ENCODE measurements at places on chromosomes 13 and 19.

DNA sequence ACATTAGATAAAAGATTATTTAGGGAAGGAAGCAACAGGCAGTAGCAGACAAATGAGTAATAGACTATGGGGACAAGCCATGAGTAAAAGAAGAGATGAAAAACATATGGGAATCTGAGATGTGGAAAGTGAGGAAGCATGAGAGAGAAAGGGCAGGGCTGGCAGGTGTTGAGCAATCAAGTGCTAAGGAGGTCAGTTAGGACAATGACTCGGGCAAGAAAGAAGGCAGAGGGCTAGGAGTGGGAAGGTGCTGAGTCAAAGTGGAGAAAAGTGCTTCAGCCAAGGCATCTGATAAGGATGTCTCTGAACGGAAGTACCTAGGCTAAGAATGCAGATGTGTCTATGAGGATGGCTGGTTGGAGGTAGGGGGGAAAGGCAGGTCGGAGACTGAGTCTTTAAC is 291.9 kb upstream of the HTR2A start:
- no peak for DNase-seq

DNA sequence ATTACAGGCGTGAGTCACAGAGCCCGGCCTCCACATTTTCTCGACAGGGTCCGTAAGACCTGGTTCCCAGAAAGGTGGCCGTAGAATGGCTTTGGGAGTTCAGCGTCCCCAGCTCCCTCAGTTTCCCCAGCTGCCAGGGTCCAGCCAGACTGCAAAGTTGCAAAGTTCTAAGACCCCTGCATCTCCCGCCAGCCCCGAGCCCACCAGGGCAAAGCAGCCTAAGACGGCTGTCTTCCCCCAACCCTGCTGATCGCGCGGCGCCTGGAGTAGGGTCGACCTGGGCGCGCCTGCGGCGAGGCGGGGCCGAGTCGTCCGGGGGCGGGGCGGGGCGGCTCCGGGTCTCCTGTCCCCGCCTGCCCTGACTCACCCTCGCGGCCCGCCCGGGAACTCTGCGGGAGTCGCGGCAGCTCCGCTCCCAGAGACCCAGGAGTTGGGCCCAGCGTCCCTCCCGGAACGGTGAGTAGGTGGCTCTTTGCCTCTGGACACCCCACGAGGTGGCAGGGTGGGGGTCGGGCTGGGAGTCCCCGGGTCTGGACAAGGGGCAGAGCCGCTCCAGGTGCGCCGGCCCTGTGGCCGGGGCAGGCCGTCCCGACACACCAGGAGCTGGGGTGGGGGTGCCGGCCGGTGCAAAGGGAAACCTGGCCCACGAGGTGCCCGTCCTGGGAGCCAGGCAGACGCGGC is at the start of gene LRRC8E:
Gene LRRC8E, plus strand, starts transcription at position 366 of the 681 bp plus-strand sequence. CDS start 7,094 bp downstream, outside the sequence.
- no peak for DNase-seq

- DNase-seq = no peak
These were observed 9.3 kb downstream of the MUC16 start for GRCh38 chr19:9000933-9001332.

DNA sequence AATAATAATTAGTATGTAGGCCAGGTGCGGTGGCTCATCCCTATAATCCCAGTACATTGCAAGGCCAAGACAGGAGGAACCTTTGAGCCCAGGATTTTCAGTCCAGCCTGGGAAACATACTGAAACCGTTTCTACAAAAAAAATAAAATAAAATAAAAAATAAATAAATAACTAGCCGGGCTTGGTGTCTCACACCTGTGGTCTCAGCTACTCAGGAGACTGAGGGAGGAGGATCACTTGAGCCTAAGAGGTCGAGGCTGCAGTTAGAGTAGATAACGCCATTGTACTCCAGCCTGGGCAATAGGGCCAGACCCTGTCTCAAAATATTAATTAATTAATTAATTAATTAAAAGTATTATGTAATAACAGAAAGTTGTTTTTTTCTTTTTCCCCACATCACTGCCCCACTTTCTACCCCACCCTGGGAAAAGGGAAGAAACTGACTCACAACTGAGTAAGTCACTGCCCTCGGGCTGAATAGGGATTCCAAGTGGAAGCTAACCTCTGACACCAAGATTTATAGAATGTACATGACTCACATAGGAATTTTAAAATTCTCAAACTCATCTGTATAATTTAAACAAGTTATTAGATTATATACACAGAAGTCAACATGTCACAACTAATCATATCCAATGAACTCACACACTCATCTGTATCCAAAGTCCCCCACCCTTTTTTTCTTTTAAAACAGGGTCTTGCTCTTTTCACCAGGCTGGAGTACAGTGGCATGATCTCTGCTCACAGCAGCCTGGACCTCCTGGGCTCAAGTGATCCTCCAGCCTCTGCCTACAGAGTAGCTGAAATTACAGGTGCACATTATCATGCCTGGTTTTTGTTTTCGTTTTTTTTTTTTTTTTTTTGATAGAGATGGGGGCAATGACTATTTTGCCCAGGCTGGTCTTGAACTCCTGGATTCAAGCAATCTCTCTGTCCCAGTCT is 12.5 kb downstream of the ZNF611 start:
- DNase-seq = no peak

DNA sequence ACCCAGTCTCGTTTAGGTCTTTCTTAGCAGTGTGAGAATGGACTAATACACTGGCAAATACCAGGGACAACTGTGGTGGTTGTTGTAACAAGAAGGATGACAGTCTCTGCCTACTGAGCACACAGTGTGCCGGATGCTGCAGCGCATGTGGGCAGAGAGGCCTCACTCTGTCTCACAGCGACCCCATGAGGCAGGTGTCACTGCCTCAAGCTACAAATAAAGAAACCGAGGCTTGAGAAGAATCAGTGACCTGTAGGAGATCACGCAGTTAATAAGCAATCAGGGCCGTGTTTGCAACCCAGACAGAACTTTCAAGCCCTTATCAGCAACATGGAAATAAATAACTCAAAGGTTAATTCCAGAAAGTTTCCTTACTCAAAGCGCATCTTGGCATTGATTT is 40.5 kb upstream of the GAS6 start:
- no peak for DNase-seq

DNA sequence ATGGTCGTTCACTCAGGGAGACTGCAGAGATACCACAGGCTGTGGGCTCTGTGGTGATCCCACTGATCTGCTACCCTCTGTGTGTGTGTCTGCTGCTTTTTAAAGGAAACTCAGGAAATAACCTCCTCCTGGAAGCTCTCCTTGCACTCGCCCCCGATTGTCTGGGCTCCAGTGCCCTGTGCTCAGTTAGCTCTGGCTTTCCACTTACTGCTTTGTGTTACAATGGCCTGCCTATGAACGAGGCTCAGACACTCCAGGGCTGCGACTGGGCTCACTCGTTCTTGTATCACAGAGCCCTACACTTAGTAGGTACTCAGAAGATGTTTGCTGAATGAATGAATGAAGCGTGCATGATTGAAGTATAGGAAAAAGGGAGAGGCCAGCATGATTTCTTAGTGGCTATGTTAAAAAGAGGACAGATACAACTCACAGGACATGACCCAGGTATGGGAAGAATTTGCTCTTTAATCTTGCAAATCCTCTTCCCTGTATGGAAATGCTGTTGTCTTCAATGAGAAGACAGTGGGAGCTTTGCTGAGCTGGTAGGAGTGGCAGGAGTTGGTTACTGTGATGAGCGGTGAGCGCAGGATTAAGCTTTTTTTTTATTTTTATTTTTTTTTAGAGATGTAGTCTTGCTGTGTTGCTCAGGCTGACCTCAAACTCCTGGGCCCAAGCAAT is 26.4 kb downstream of the B3GLCT start:
- DNase-seq = no peak

DNA sequence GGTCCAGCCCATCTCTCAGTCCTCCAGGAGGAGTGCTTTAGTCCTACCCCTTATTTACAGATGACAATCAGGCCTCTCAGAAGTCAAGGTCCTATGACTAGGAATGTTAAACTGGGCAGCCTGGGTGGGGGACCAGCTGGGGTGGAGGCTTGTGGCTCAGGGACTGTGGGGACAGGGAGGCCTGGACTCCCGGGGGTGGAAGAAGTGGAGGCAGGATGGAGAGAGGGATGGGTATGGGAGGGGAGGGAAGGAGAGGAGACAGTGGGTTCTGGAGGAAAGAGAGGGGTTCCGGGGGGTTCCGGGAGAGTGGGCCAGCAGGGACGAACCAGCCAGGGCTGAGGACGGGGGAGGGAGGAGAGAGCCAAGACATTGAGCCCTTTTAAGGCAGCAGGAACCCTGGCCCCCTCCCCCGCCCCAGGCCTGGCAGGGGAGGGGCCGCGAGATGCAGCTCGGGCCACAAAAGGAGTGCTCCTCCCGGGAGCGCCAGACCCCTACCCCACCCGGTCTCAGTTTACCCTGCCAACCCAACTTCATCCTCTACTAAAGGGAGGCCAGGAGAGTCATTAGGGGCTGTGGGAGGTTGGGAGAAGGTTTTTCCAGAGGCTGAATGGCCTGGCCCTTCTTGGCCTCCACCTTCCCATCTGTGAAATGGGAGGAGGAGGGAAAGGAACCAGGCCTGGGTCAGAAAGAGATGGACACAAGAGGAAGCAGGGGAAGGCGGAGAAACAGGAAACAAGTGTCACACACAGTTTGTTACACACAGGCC is 1.7 kb downstream of the DMPK start:
- no peak for DNase-seq

DNA sequence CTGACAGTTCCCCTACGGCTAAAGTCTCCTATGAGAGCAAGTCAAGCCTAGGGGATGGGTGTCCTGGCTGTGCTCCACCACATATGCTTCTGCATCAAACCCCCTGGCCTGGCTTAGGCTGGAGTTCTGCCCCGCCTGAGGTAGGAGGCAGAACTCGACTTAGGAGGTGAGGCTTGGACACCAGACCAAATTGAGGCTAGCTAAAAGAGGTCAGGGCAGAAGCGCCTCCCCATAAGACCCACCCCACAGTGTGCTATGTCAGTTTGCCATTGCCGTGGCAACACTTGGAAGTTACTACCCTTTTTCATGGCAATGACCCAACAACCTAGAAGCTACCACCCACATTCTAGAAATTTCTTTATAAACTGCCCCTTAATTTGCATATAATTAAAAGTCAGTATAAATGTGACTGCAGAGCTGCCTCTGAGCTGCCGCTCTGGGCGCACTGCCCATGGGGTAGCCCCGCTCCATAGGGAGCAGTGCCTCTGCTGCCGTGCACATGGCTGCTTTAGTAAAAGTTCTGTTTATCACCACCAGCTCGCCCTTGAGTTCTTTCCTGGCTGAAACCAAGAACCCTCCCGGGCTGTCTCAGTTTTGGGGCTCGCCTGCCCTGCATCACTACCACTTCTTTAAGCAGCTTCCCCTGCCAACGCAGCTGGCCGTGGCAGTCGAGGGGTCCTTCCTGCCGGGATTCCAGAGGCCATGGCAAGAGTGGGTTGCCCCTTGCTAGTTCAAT is 20.2 kb downstream of the AP1M1 start:
- DNase-seq = no peak

- no peak for DNase-seq
These were observed 27.1 kb upstream of the SLC7A9 start for GRCh38 chr19:32896516-32897214.

DNA sequence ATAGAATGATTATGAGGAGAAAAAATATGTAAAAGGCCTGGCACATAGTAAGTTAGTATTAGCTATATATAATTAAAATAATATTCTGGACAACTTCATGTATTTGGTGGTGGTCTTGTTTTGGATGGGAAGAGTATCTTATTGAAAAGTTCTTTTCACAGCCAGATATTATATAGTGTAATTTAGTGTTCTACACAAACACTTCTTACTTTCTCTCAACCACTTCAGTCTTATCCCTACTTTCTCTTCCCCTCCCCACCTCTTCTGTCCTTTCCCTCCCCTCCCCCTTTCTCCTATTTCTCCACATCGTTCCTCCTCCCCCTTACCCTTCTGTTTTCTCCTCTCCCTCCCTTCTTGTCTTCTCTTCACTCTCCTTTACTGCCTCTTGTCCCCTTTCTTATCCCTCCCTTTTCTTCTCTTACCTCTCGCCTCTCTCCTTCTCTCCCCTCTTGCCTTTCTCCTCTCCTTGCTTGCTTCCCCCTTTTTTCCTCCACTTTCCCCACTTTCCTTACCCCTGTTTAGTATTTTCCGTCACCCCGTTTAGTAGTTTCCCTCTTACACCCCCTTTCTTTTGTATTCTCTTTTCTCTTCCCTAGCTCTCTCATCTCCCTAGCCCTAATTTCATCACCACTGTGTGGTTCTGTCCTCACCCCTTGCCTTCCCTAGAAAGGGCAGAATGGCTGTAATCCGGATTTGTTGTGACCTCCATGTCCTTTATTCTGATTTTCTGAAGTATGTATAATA is 107.2 kb upstream of the MLNR start:
- DNase-seq = no peak

DNA sequence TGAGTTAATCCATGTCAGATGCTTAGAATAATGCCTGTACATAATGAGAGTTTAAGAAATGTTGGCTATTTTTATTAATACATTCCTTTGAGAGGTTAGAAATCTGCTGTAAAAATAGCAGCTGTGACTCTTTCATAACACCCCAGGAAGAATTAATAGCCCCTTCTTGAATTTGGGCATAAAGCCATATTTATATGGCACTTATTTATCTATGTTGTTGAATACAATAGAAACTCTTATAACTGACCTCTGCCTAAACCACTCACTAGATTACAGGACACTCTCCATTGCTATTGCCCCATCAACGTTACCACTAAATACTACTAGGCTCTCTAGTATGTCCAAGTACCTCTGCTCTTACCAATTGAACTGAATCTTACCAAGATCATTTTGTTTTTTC is 16.3 kb downstream of the NEK5 start:
- DNase-seq = no peak

- DNase-seq = no peak
These were observed 23.2 kb upstream of the EEF1AKMT1 start for GRCh38 chr13:20796791-20797508.

GRCh38 chr19:38850976-38851621 is 1.3 kb upstream of the HNRNPL start:
- DNase-seq = no peak

GRCh38 chr19:13461536-13461935 is 44.7 kb downstream of the CACNA1A start:
- DNase-seq = no peak

DNA sequence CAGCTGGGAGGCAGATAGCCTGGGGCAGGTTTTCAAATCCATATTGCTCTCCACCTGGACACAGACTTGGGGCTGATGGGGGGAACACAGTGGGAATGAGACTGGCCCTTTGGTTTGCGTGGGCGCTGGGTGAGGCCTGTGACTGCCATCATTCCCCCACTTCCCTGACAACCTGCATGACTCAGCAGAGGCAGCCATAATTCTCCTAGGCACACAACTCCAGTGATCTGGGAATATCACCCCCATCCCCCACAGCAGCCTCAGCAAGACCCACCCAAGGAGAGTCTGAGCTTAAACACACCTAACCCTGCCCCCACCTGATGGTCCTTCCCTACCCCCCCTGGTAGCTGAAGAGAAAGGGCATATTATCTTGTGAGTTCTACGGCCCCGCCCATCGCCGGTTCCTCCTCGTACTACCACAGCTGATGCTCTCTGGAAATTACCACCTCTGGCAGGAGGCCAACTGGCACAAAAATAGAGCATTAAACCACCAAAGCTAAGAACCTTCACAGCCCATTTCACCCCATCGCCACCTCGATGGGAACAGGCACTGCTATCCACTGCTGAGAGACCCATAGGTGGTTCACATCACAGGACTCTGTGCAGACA is 71.0 kb downstream of the RNF17 start:
- no peak for DNase-seq

GRCh38 chr13:80841414-80841813 is 500.5 kb upstream of the SPRY2 start:
- no peak for DNase-seq

Measured in stimulated activated CD4-positive, alpha-beta T cell treated with anti-CD3 and anti-CD28 coated beads, Interleukin-2, amount 100 ng/mL, for 4 hours (primary cell).